ENCODE measurements at places on chromosomes 6 and 20. TPM values are rescaled to one million over a fixed set of nuclear protein-coding genes. Genes with fewer than 3 reads are reported as not detected.

KHDC1 gene
- 6.2 TPM for polyA plus RNA-seq

CSNK2A1 gene
- polyA plus RNA-seq: 154 TPM

HLA-DRB1 gene
- 61.1 TPM for polyA plus RNA-seq

DNA sequence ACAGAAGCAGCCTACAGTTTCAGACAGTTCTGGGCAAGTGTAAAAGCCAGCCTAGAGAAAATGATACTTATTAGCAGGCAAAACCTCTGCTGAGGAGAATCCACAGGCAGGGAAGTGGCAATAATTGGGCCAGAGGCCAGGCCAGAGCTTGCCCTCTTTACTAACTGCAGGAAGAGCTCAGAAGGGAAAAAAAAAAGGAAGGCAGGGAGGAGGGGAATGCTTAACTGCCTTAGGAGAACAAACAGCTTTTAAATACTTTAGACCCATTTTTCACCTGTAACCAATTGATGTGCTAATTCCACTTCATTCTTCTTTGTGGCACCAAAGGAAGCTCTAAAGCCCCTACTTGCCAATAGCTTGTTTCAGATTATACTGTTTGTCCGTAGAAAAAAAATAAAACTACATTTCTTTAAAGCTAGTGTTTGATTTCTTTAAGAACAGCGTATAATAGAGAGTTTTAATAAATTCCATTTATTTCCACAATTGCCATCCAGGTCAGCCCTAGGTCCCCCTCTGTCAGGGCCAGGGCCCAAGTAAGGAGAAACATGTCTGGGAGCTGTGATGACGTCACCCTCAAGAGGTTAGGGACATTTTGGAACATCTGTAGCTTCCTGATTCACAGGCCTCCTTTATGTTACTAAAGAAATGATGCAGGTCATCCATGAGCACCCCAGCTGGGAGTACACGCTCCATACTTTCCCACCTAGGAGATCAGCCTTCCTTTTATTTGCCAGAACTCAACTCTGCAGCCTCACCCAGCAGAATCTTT, 384.3 kb downstream of the CDC5L start:
- DNase-seq: no peak

DNA sequence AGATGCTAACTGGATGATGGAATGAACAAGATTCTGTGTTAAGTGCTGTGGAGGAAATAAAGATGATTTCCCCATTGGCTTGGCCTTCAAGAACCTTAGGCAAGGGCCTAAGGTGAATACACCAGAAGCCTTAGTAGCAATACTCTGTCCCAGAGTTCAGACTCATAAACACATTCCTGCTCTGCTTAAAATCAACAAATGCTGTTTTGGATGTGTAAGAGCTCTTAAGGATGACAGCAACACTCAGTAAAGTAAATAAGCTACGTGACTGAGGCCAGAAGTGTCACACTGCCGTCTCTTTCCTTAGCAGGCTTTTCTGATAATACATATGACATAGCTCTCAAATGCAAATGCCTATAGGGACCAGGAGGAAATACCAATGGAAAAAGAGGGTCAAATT, 90.6 kb downstream of the EYA2 start:
- DNase-seq: no peak

Data from renal cortex interstitium (tissue), 15 donors.